ENCODE measurements at places on chromosomes 13 and 19.

DNA sequence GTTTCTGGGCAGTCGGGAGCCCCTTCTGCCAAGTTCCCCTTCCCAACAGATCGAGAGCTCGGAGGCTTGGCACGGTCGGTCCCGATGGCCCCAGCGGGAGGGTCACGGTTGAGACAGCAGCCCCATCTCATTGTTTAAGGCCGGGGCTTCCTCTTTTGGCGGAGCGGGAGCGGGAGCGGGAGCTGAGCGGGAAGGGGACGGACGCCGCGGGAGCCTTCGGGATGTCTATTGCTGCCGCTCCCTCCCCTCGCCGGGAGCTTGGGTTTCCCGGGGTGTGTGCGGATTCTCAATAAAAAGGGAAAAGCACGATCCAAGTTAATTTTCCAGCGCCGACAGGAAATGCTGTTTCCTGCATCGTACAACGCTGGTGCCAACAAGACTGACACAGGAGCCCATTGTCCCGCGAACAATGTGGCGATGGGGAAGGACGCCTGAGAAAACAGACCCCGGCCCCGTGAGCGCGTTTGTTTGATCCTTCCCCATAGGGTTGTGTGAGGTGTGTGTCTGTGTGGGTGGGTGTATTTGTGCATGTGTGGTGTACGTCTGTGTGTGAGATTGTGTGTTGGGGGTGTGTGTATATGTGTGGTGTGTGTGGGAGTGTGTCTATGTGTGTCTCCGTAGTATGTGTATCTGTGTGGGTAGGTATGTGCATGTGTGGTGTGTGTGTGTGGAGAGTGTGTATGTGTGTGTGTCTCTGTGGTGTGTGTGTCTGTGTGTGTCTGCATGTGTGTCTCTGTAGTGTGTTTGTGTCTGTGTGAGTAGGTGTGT is 36.3 kb upstream of the FLT1 start:
- DNase-seq: no peak

GRCh38 chr13:59230484-59231264 is 933.1 kb downstream of the DIAPH3 start:
- no peak for DNase-seq

- DNase-seq: no peak
Observed at GRCh38 chr19:16206046-16206605, 8.4 kb downstream of the AP1M1 start.

GRCh38 chr13:112799394-112799793 is 109.6 kb downstream of the ATP11A start:
- DNase-seq: no peak

DNA sequence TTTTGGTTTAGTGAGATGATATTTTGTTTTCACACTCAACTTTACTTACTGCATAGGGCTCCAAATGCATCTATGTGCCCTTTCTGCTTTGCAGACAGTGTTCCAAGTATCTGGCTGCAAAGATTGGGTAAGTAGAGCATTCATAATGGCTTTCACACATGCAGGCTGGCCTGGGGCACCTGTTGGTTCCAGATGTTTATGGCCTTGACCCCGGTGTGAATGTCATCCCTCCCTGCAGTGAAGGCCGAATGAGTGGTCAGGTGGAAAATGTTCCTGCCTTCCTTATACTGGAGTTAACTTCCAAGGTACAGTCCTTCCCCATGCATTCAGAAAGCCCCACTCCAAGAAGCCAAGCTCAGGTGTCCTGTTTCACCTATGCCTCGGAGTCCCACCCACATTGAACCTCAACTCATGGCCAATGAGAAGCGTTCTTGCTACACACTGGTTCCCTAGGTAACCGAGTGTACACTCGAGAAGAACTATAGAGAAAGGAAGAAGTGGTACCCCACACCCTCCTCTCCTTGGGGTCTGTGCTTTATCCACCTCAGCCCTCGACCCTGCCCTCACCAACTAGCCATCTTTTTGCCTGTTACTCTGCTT is 23.0 kb upstream of the ZNF536 start:
- DNase-seq: no peak

All from activated CD4-positive, alpha-beta T cell treated with anti-CD3 and anti-CD28 coated beads for 1 hour (primary cell).